ENCODE measurements at places on chromosomes 2 and 18.

DNA sequence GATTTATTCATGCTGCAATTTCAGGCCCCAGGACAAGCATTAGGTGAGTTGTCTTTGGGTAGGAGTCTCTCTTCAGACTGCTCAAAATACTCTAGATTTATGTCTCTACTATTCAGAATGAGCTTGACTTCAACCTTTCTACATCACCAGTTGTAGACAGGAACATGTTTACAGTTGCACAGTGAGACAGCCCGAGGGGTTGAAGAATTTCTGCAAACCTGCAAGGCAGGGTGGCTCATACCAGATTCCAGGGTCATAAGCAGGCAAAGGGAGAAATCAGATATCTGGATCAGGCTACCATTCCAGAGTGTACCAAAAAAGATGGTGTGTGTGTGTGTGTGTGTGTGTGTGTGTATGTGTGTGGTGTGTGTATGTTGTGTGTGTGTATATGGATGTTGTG is 112.4 kb downstream of the SPP2 start:
- DNase-seq: no peak

DNA sequence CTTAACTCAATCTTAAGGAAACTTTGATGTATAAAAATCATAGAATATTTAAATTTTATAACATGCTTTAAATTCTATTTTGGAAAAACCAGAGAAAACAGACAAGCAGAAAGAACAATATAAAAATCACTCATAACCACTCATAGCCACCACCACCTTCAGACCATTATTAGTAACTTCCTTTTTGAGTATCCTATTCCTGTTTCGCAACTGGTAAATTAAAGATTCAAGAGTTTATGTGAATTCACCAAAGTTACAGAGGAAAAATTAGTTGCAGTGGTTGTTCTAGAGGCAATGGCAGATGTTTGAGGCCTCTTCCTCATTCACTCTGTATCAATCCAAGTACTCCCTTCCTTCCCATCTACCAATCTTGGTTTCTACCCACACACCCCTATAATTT is 49.3 kb upstream of the PROKR1 start:
- DNase-seq: no peak

GRCh38 chr2:67124531-67124930 is 272.6 kb upstream of the ETAA1 start:
- DNase-seq: no peak

DNA sequence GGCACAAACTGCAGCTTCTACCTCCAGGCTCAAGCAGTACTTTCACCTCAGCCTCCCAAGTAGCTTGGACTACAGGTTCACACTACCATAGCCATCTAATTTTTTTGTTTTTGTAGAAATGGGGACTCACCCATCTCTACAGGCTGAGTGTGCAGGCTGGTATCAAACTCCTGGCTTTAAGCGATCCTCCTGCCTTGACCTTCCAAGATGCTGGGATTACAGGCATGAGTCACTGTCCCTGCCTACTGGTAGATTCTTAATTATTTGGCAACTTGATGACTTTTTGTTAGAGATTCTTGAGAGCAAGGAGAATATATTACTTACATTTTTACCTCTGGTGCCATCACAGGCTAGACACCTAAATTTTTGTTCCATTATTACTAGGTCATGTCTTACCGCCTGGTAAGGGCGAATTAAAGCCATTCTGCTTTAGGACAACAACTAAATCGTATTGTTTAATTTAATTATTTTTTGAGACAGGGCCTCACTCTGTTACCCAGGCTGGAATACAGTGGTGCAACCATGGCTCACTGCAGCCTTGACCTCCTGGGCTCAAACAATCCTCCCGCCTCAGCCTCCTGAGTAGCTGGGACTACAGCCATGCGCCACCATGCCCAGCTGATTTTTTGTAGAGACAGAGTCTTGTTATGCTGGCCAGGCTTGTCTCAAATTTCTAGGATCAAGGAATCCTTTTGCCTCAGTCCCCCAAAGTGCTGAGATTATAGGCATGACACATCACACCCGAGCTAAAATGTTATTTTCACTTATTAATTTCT is 15.7 kb downstream of the DYNC1I2 start:
- DNase-seq: no peak

DNA sequence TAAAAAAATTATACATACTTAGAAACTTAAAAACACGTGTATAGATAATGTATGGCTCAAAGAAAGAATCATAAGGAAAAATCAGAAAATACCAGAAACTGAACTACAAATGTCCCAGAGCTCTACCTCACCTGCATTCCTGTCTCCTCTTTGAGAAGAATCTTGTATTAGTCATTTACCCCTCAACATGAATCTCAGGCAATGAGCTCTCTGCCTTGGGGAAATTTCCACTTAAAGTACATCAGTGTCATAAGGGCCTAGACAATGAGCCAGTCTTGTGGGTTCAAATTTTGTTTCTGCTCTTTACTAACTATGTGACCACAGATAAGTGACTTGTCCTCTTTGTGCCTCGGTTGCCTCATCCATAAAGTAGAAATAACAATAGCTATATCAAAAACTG is 40.1 kb downstream of the SCG2 start:
- no peak for DNase-seq

GRCh38 chr2:14867853-14868252 is 235.3 kb downstream of the LRATD1 start:
- DNase-seq: no peak

- DNase-seq: no peak
Observed at GRCh38 chr18:13036622-13037320, 45.6 kb downstream of the CEP192 start.

DNA sequence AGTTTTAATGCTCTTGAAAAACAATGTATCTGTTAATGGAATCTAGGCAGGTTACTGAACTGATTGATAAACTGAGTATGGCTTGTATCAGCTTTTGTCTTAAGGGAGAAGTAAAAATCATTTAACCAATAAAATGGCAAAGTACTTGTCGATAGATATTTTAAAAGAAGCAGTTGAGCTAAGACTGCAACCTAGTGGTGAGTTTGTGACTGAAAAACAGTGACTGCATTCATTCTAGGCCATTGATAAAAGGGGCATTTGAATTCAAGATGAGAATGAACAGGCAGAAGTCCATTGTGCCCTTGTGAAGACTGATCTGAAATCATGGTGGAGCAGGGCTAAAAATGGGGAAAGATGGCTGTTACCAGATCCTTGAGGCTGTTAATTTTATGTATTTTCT is 59.4 kb upstream of the MSTN start:
- no peak for DNase-seq

DNA sequence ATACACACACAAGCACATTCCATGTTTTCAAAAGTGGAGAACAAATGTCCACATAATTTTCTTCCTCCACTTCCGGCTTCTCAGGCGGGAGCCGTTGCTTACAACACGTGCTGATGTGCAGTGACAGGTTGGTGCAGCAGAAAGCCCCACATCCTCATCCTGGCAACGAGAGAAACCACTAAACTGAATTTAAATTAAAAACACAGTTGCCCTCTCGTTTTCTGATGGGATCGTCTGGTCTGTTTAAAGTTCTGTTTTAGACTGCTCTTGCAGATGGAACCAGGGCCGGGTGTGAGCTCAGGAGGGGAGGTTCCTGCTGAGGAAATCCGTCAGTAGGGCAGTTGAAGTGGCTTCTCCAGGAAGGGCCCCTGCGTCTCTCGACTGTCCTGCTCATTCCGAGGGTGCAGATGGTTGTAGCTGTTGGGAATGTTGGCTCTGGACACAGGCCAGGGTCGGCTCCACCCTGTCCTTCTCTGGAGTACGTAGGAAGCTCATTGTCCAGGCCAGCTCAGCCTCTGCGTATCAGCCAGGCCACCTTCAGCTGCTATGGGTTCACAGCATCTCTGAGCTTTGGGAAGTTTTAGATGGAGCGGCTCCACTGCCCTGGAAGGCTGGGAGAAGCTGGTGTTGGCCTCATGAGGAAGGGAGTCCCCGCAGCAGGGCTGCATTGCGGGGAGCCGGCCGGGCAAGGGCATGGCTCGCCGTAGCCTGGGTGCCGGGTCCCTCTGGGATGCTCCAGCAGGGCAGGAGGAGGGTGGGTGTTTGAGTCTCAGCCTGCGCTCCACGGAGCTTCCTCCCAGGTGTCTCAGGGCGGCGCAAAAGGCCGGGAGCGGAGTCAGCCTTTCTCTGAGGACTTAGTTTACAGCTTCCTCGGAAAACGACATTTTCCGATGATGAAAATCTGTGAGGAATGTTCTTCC is 58.3 kb downstream of the NFATC1 start:
- no peak for DNase-seq

- DNase-seq: no peak
Observed at GRCh38 chr2:29123617-29124349, 8.6 kb downstream of the CLIP4 start.

DNA sequence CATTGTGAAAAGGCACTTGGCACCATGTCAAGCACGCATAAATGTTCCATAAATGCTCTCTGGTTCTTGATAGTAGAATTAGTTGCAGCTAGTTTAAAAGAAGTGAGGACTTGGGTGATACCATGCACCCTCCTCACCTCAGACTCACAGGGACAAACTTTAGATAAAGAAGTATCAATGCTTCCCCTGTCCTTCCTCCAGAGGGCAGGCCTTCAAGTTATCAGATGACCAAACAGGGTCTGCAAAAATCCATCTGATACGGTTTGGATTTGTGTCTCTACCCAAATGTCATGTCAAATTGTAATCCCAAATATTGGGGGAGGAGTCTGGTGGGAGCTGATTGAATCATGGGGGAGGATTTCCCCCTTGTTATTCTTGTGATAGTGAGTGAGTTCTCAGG is 54.1 kb downstream of the C1QL2 start:
- DNase-seq: no peak

- no peak for DNase-seq
Observed at GRCh38 chr2:72894514-72894913, 7.3 kb downstream of the SPR start.

DNA sequence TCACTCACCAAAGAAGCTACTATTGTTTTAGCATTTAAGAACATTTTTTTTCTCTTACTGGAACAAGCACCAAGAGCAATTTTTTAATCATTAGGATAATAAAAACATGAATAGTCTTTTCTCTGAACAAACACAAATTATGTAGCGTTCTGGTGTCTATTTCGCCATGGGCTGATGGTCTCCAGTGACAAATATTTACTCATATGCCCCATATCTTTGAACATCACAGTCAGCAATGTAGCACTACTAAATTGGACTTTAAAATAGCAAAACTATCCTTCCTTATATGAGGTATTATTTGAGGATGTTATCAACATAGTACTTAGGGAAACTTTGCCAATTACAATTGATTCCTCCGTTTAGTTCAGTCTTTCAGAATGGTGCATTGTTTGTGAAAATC is 1326.0 kb upstream of the ZEB2 start:
- DNase-seq: no peak

DNA sequence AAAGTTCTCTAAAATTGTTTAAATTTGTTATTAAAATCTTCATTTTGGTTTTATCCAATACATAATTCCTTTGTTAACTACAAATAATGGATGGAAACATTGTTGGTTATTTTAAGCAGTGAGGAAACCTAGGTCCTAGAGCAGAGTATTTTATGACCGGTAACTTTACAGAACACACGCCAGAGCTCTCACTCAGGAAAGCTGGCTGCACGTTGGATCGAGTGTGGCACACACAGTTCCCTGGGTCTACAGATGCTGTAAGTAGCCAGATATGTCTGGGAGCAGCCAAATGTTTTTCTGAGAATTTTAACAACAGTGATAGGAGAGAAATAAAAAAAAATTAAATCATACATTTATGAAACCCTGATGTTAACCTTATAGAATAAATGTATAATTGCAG is 264.4 kb downstream of the ZNF407 start:
- DNase-seq: no peak

DNA sequence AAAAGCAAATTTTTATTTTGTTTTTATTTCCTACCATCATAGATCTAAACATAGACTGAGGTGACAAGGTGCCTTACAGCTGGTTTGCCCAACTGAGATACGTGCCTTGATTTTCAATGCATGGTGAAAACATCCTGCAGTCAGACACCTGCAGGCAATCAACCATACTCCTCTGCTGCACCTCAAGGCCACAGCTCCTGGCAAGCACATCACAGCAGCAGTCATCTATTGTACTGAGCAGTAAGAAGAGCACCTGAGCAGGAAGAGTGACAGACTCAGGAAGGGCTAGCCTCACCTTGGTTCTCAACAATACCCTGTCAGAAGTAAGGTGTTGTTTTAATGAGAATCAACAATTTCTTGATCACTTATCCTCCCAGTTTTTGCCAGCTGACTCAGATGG is 1206.8 kb upstream of the NRXN1 start:
- DNase-seq: no peak

- DNase-seq: no peak
Observed at GRCh38 chr2:190847504-190848081, 33.0 kb upstream of the GLS start.

DNA sequence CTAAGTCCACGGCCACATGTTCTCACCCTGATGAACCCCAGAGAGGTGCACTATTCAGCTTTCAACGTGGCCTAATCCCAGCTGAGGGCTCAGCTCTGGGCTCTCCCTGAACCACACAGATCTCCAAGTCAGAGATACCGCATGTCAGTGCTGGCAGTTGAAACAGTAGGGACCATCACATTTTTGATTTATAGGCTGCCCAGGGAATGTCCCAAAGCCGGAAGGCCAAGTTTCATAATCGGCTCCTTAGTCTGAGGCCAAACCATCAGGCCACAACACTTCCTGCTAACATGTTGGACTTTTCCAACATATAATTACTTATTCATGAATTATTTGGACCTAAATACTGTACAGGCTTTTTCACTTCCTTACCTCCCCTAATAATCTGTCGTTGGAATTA is 91.9 kb upstream of the KLHL29 start:
- no peak for DNase-seq

DNA sequence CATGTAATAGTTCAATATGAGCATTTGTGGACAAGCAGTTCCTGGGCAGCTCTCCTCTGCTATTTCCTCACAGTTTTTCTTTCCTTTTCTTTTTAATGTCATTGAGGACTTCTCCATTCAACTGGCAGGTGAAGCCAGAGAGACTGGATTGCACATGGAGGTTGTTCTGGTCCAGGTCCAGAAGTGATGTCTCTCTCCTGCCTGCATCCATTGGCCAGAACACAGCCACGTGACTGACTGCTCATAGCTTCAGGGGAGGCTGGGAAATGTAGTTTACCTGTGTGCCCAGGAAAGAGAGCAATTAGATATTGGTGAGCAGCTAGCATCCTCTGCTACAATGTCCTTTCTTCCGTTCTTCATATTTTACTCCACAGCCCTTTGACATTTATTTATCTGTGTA is 20.2 kb upstream of the ADAM23 start:
- DNase-seq: no peak

DNA sequence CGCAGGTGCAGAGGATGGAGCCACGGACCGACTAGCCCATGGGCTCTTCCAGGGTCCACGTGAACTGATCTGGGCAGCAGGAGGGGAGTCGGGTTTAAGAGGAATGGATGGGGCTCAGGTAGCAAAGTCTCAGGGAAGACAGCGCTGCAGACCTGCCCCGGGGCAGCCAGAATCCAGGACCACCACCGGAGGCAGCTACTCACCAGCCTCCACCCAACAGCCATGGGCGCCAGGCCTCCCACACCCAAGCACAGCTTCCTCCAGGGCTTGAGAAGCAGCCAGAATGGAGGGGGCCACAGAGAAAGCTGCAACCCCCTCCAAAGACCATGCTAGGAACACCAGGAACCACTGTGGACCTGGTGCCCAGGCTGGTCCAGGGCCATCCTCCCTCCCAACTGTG is 164.3 kb downstream of the TWIST2 start:
- no peak for DNase-seq
